ENCODE measurements at places on chromosomes 5 and 9. TPM values are rescaled to one million over a fixed set of nuclear protein-coding genes. Genes with fewer than 3 reads are reported as not detected.

DNA sequence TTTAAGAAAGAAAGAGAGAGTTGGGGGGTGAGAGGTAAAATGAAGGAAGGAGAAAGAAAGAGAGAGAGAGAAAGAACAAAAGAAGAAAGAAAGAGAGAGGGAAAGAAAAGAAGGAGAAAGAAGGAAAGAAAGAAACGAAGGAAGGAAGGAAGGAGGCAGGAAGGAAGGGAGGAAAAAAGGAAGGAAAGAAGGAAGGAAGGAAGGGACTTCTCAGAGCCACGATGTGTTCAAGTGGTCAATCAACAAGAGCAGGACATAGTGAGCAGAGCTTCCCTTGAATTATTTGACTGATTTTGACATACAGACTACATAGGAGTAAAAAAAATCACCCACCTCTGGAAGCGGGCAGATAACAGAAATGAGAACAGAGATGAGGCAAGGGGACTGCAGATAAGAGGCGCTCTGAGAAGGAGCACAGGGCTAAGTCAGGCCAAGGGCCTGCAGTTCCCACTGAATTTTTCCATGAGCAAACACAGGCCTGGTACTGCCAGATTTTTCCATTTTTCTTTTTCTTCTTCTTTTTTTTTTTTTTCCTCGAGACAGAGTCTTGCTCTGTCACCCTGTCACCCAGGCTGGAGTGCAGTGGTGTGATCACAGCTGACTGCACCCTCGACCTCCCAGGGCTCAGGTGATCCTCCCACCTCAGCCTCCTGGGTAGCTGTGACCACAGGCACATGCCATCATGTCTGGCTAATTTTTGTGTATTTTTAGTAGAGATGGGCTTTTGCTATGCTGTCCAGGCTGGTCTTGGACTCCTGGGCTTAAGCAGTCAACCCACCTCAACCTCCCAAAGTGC lies 77.7 kb upstream of the IL17B start:
- DNase-seq: no peak

DNA sequence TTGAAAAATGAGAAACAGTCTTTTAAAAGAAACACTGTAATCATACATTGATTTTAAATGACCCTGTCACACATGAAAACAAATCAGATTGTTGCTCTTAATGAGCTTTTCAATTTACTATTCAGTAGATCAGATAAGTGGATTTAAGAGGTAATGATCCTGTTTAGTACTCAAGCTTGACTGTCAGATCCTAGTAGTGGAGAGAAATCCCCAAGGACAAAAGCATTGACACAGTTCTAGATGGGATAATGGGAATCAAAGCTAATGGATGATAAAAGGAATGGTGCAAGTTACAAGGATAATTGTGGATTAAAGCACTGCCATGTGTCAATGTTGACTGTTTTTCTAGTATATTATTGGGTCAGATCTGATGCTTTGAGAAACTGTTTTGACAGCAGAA lies 142.3 kb upstream of the TLX3 start:
- no peak for DNase-seq

DNA sequence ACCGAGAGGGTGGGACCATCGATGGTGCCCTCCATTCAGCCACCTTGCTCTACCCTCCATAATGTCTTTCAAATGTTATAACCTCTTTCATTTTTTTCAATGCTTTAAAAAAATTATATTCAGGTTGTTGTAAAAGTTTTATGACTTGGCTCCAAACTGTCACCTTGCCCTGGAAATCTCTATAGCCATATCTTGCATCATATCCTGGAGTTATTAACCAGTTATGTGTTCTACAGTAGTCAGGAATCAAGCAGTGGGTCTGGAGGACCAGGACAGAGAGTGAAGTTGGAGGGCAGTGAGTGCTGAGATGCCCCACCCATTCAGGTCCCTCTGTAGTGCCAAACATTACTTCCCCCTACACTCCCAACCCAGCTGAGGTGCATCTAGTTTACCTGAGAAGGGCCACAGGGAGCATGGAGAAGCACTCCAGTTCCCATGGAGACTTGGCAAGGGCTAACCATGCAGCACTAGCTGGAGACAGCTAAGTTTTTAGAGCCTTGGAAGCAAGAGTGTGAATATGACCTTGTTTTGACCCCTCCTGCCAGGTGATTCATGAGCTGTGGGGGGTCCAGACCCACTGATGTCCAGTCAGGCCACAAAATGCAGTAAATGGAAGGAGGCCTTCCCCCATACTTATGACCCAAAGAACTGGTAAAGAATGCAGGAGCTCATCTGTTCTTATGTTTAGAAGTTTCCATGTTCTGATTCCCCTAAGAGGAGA lies 5.5 kb downstream of the IFNA8 start:
- no peak for DNase-seq

- no peak for DNase-seq
Measured at GRCh38 chr5:75018805-75019587, 33.4 kb downstream of the GCNT4 start.

GRCh38 chr5:103497781-103498180 lies 64.8 kb downstream of the NUDT12 start:
- no peak for DNase-seq

GRCh38 chr5:41412496-41412895 lies 97.9 kb downstream of the PLCXD3 start:
- no peak for DNase-seq

DNA sequence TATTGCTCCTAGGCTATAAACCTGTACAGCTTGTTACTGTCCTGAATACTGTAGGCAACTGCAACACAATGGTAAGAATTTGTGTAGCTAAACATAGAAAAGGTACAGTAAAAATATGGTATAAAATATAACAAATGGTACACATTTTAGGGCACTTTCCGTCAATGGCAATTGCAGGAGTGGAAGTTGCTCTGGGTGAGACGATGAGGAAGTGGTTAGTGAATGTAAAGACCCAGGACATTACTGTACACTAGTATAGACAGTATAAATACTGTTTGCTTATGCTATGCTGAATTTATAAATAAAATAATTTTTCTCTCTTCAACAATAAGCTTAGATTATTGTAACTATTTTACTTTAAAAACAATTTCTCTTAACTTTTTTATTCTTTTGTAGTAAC lies 15.6 kb upstream of the ADRB2 start:
- no peak for DNase-seq

GRCh38 chr9:122016309-122016708 lies 76.8 kb downstream of the TTLL11 start:
- DNase-seq: no peak

GRCh38 chr5:97355775-97356174 lies 172.7 kb upstream of the RIOK2 start:
- DNase-seq: no peak

- DNase-seq: no peak
Measured at GRCh38 chr5:38443390-38443789, 113.1 kb downstream of the LIFR start.

- no peak for DNase-seq
Measured at GRCh38 chr5:160442824-160443431, 21.3 kb downstream of the PTTG1 start.

GRCh38 chr5:173707392-173707791 lies 90.9 kb upstream of the BOD1 start:
- no peak for DNase-seq

GRCh38 chr5:109929911-109930310 lies 240.2 kb downstream of the MAN2A1 start:
- DNase-seq: no peak

DNA sequence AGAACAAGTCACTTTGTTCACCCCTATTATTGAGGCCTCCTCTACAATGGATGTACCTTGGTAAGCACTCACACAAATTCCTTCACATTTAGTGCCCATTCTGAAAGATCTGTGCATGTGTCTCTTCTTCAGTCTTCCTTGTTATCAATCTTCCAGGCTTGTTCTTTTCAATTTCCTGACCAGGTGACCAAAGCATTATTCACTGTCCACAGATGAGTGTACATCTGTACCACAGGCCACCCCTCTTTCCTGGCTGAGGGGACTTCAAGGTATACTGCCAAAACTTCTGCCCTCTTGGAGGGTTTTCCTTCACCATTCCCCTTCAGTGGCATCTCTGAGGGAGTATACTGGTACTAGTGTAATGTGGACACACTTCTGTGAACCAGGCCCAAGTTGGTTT lies 25.5 kb upstream of the STOM start:
- DNase-seq: no peak

The SOHLH1 gene
- total RNA-seq: not detected

The FOXI1 gene
- total RNA-seq: not detected

The KIF20A gene
- total RNA-seq: not detected

The CDC20B gene
- total RNA-seq: not detected

The ADAMTSL2 gene
- 0.81 TPM for total RNA-seq

The ANGPTL2 gene
- 61.0 TPM for total RNA-seq

The ANKRD20A1 gene
- 1.7 TPM for total RNA-seq

The PTPN3 gene
- total RNA-seq: 2.5 TPM

The TLX3 gene
- not detected for total RNA-seq

The CSF2 gene
- total RNA-seq: not detected
